ENCODE measurements at places on chromosomes 4 and X.

DNA sequence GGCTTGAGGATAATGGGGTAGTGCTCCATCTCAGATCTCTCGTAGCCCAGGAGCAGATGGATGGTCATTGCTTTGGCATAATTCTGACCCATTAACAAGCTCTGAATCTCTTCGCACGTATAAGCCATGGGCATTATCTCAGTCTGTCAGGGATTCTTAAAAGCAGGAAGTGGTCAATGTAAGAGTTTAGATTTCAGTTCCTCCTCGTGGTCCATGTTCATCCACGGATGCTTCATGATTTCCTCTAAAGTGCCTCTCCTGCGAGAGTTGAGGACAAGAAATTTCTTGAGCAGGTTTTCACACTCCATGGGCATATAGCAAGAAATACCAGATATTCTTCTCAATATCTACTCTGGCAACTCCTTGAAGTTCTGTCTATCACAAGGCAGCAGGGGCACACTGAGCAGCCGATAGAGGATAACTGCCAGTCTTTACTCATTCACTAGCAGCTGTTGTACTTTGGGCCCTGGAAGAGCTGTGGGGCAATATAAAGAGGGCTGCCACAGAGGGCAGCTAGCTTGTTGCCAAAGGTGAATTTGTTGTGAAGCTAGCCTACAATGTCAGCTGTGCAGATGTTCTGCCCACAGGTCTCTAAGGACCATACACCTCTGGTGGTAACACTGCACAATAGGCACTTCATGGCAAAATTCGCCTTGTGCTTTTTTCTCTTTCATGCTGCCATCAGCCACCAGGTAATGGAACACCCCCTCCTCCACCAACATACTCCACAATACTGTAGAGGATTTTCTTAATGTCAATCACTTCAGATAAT is 52.0 kb upstream of the WDR17 start:
- DNase-seq = no peak

DNA sequence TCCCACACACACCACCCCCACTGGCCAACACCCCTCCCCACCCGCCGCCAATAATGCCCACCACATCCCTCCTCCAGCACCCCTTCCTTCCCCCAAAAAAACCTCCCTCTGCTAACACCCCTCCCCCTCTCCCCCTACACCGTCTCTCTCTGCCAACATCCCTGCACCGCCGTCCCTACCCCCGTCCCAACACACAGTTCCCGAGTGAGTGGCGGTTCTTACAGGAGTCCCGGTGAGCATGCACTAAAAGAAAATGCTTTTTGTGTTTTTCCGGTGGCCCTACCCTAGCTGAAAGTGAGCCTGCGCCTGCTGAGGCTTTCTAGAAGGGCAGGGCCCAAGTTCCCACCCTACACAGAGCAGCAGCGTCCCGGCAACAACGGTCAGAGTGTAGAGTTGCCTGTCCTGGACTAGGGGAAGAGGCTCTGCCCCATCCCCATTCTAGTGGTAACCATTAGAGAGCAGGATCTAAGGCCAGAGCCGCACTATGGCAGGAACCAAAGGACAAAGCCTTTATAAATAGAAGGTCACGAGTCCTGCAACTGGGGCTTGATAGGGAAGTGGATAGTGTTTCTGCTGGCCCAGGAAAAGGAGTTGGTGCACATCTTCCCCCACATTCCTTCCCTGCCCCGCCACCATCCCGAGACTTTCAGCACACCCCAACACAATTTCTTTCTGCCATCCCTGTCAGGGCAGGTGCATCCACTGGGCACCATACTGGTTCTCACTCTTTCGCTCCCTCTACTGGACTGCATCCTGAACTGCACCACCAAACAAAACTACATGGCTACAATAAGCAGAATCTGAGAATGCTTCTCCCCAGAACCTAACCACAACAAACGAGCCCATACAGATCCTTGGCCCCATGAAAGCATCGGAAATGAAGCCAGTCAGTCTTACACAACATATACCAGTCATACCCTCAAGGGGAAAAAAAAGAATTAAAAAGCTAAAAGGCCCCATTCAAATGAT is 78.1 kb upstream of the PAGE3 start:
- no peak for DNase-seq

DNA sequence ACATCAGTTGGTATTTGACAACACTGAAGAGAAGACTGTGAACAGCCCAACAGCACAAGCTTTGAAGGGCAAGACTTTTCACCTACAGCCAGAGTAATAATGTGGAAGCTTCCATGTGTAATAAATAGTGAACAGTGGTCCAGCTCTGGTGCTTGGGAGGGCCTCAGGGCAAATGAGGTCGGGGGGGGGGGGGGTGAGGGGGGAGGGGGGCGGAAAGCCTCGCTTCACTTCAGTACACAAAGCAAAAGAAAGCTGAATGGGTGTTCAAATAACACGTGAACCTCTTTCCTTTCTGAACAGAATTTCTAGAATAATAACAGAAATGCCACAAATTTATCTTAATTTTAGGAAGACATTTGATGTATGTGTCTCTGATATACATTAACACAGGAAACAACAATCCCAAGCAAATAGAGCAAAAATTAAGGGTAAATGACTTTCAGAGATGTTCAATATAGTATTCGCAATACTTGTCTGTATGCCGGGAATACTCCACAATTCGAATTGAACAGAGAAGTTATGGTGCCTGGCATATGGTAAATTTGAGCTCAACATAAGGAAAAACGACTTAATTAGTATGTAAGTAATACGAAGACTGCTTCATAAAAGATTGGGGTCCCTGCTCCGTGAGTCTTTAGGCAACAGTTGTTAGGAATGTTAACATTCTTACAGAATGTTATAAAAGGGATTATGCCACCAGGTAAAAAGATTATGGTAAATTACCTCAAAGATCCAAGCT is 92.6 kb downstream of the FRYL start:
- no peak for DNase-seq

- DNase-seq = no peak
Measured at GRCh38 chrX:143027275-143027674, 1.5 kb downstream of the SPANXN4 start.

- no peak for DNase-seq
Measured at GRCh38 chr4:127162741-127163140, 470.0 kb upstream of the INTU start.

GRCh38 chrX:9394212-9394611 is 70.6 kb upstream of the TBL1X start:
- no peak for DNase-seq
